ENCODE measurements at places on chromosomes 7 and 10. TPM values are rescaled to one million over a fixed set of nuclear protein-coding genes. Genes with fewer than 3 reads are reported as not detected.

Gene TMEM236
- total RNA-seq, result under 0.01 TPM

Gene HTR5A
- total RNA-seq, result not detected

Gene TMEM273
- total RNA-seq, result not detected

Gene PILRA
- 0.89 TPM for total RNA-seq

Gene TRPV5
- not detected for total RNA-seq

Gene DNAH11
- total RNA-seq, result 1.2 TPM
